Endodermal cell (in vitro differentiated cells): ENCODE measurements at places on chromosomes 12 and 14. TPM values are rescaled to one million over a fixed set of nuclear protein-coding genes. Genes with fewer than 3 reads are reported as not detected.
A peak's percentile ranks its signal among the peaks of the same experiment; 100 is the strongest.

DNA sequence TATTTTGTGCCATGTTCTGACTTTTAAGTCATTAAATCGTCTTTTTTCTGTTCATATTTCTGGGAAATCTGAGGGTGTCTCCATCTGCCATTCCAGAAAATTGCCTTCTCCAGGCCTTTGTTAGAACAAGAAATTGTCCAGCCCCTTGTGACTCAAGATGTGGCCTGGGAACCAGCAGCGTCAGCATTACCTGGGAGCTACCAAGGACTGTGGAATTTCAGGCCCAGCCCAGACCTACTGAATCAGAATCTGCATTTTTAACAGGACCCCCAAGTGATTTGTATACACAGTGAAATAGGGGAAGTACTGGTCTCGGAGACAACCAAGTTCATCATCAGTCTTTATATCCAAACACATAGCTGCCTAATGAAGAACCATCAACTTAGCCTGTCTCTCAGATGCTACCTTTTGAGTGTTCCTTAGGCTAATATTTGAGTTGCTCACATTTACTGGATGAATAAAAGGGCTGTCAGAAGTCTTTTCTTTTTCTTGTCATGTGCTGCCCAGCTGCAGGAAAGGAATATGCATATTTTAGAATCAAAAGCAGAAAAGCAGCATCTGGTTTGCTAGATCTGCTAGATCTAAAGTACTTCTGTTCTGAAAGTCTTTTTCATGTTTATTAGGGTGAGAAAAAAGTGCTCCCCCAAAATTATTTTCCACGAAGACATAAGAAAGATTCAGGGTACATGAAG, 21.2 kb downstream of the GPHB5 start:
- peaks cover 9% of the 10 kb centered on the region for H3K4me1 ChIP-seq
- DNase-seq: no peak
- H3K27me3 ChIP-seq: no peaks in the 10 kb centered on the region
- H3K4me3 ChIP-seq: no peak overlapping the region
- H3K27ac ChIP-seq: no peak overlapping the region

- DNase-seq: no peak
- H3K27me3 ChIP-seq: no peaks in the 10 kb centered on the region
- no peaks in the 10 kb centered on the region for H3K36me3 ChIP-seq
- H3K4me3 ChIP-seq: no peak overlapping the region
- no peaks in the 10 kb centered on the region for H3K4me1 ChIP-seq
- H3K27ac ChIP-seq: no peak overlapping the region
Measured at GRCh38 chr12:5335069-5335468, 96.8 kb upstream of the NTF3 start.

- no peaks in the 10 kb centered on the region for H3K27me3 ChIP-seq
- H3K4me1 ChIP-seq: peaks cover 13% of the 10 kb centered on the region
- H3K27ac ChIP-seq: no peak overlapping the region
- no peaks in the 10 kb centered on the region for H3K36me3 ChIP-seq
Measured at GRCh38 chr14:59022144-59022543, 166.3 kb upstream of the DAAM1 start.

GRCh38 chr14:101249676-101250036, 311.6 kb upstream of the DIO3 start:
- peak; percentile 26 for DNase-seq
- H3K4me1 ChIP-seq: no peaks in the 10 kb centered on the region
- no peak overlapping the region for H3K27ac ChIP-seq
- H3K27me3 ChIP-seq: peaks cover 8% of the 10 kb centered on the region
- no peak overlapping the region for H3K4me3 ChIP-seq

DNA sequence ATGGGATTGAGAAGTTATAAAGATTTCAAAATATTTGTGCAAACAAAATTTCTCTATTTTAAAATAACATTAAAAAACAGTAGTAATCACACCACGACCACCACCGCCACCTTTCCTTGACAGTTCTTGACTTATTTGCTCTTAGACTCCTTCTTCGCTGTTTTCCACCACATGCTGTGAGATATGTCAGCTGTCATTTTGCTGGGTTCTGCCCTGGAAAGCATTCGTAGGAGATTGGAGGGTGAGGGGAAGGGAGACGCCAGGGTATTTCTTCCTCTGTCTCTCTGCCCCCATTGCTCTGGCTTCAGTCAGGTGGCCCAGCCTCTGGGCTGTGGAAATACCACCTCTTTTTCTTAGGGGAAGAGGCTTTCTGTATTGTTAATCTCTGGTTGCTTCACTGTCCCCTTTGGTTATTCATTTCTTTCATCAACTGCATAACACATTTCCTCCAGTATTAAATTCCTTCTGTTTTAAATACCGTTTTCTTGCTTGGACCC, 186.2 kb downstream of the NEDD1 start:
- H3K36me3 ChIP-seq: no peaks in the 10 kb centered on the region
- no peaks in the 10 kb centered on the region for H3K27me3 ChIP-seq
- no peak overlapping the region for H3K27ac ChIP-seq
- no peak for DNase-seq
- H3K4me1 ChIP-seq: no peaks in the 10 kb centered on the region

DNA sequence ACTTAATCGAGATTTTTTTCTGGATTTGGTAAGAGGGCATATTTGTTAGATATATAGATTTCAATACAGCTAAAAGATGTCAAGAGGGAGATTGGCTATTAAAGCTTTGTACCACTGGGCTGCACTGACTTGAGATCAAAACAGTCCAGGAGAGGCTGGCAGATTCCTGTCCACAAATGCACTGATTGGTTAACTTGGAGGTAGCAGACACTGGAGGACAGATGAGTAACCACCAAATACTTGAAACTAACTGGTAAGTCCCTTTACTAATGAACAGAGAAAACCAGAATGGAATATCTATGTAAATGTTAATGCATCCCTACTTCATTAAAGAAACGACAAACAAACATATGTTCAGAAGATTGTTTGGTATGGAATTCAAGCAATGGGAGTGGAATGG, 416.6 kb downstream of the LRIG3 start:
- no peaks in the 10 kb centered on the region for H3K36me3 ChIP-seq
- no peak overlapping the region for H3K4me3 ChIP-seq
- peaks cover 13% of the 10 kb centered on the region for H3K4me1 ChIP-seq
- DNase-seq: no peak
- no peaks in the 10 kb centered on the region for H3K27me3 ChIP-seq
- no peak overlapping the region for H3K27ac ChIP-seq

DNA sequence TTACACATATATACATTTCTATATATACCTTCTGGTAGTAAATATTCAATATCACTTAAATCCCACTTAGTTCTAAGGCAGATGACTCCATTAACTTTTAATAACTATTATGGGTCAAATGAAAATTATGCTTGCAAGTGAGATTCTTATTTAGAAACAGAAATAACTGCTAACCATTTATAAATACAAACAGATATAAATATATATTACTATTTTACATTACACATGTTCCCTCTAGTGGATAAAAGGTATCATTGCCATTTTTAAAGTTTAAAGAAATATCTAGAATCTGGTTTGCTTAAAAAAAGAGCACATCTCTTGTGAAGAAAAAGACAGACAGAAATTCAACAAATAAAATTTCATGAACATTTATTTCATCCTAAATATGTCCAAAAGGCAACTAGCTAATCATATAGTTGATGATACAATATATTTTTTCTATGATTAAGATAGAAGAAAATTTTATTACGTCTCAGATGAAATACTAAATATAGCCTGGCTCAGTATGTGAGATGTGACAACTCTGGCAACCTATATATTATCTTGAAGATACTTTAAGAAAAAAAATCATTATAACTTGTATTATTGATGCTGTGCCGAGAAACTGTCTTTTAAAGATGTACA, 11.7 kb upstream of the RAD51AP1 start:
- H3K27me3 ChIP-seq: no peaks in the 10 kb centered on the region
- DNase-seq: no peak
- H3K4me1 ChIP-seq: no peaks in the 10 kb centered on the region
- peaks cover 38% of the 10 kb centered on the region for H3K36me3 ChIP-seq
- no peak overlapping the region for H3K27ac ChIP-seq

SYCP3 gene
- total RNA-seq: 0.09 TPM in 1 of 2 replicates, not detected in the other

TAS2R7 gene
- not detected in 2 replicates for total RNA-seq

MGAT4C gene
- 1.8 and 2.3 TPM in 2 replicates for total RNA-seq

ANKRD52 gene
- 32.8 and 39.3 TPM in 2 replicates for total RNA-seq

TEX52 gene
- 0.22 and 0.41 TPM in 2 replicates for total RNA-seq
